Activated T-cell treated with anti-CD3 and anti-CD28 coated beads for 24 hours (primary cell): ENCODE measurements at places on chromosomes 12 and 14.
A peak's percentile ranks its signal among the peaks of the same experiment; 100 is the strongest.

DNA sequence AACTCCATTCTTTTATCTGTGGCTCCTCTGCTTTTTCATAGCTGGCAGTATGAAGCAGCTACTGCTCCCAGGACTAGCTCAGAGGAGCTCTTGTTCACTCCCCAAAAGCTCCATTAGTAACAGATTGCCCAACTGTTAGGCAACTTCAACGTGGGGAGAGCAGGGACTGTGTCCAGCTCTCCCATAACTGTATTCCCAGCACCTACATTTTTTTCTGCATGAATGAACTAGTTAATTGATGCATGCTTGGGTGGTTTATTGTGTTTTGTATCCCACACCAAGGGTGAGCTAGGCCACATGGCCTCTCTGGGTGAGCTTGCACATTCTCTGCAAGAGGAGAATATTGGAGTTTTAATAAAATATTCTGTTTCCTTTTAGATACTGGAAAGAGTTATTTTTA is 15.2 kb downstream of the STON2 start:
- no peak for DNase-seq

DNA sequence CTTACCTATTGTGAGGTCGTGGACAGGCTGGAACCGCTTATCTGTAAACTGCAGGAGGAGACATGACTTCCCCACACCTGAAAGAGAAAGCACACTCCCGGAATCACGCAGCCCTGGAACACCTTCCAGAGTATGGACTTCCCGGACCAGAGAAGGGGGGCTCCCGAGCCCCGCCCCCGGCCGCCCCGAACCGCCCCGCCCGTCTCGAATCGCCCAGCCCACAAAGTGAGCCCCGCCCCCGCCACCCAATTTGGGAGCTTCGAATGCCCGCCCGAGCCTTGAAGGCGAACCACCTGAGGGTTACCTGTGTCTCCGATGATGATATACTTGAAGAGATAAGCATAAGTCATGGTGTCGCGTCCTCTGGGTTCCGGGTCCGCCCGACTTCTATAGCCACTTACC is 235 bp downstream of the RAB2B start:
- DNase-seq = no peak

DNA sequence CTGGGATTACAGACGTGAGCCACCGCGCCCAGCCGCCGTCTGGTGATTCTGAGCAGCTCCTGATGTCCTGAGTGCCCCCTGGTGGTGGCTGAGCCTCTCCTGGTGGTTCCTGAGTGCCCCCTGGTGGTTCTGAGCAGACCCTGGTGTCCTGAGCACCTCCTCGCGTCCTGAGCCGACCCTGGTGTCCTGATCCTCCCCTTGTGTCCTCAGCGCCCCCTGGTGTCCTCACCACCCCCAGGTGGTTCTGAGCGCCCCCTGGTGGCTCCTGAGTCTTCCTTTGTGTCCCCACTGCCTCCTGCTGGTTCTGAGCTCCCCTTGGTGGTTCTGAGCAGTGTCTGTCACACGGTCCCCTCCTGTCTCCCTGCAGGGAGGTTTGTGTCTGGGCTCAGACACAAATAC is 1304.9 kb downstream of the TMEM121 start:
- DNase-seq = peak; percentile 47

DNA sequence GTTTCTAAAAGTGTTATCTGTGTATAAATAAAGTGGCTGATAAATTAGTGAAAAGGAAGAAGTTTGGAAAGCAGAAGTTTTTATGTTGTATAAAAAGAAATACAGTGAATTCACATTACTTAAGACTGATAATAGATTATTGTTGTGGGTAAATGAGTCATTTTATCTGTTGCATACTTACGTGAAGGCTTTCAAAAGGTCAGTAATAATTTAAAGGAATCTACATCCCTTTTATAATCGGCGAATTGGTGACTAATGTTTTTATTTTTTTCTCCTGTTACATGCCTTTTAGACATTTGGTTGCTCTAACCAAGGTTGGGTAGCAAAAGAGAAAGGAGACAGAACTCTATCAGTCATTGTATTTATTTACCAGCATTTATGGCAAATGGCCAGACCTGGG is 155.9 kb downstream of the SLC41A2 start:
- DNase-seq = no peak
